ENCODE measurements at places on chromosomes 1 and 21.

DNA sequence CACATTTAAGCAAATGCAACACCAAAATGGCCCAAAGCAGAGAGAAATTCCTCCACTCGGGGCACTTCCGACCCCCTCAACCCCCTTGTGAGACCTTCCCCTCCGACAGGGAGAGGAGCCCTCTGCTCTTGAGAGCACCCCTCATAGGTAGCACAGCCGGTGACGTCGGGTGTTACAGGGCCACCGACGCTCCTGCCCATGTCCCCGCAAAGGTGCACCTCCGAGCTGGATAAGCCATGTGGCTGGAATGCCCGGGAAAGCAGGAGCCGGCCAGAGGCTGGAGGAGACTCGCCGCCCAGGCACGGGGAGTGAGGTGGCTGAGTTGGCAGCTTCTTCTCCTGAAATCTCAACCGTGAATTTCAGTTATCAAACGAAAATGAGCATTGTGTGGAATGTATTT lies 67.1 kb upstream of the ARHGEF16 start:
- no peak for DNase-seq

GRCh38 chr1:57431400-57431799 lies 7.5 kb upstream of the DAB1 start:
- no peak for DNase-seq

DNA sequence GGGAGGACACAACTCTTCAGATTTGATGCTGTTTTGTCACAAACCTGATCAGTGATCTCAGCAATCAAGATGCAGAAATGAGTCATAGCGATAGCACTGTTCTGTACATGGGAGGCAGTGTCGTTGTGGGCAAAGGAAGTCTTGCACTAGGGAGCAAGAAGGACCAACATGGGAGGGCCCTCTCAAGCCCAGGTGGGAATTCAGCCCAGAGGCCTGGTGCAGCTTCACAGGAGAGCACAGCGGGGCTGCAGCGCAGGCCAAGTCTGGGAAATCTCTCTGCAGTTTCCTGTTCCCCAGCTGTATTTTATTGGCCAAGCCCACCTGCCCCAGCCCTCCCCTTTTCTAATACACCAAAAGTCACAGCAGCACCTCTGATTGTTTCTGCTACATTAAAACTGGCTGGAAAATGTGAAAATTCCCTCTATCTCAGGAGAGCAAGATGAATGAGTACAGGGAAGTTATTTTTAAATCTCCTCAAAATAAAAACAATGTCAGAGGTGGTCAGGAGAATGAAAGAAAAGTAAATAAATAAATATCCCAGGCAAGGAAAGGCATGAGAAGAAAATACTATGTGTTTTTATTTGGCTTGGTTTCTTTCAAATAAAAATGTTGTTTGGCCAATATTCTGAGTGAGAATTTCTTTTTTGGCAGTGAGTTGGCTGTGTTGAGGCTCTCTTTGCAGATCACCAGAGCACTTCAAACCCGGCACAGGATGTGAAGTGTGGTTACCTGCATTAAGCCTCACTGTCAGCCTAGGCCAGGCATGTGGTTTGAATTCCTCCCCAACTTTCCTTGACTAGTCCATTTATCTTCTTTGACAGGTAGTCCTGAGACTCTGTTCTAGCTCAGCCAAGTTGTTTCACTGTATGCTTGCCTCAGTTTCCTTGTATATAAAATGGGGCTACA lies 422.1 kb downstream of the PLPP3 start:
- no peak for DNase-seq

DNA sequence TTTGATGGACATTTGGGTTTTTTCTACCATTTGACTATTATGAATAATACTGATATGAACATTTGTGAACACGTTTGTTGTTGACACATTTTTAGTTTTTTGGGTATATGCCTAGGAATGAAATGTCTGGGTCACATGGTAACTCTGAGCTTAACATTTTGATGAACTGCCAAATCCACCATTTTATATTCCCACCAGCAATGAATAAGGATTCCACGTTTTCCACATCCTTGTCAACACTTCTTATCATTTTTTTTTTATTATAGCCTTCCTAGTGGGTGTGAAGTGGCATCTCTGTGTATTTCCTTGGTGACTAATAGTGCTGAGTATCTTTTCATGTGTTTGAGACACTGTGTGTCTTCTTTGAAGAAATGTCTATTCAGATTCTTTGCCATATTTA lies 67.6 kb downstream of the RASAL2 start:
- no peak for DNase-seq

GRCh38 chr21:31397939-31398338 lies 53.9 kb upstream of the TIAM1 start:
- peak; percentile 26 for DNase-seq

- DNase-seq = no peak
These were observed 4.8 kb upstream of the SLC2A1 start for GRCh38 chr1:42963378-42964043.

- no peak for DNase-seq
These were observed 61.1 kb upstream of the PDE9A start for GRCh38 chr21:42592156-42592820.

- no peak for DNase-seq
These were observed 97.4 kb downstream of the MRPL39 start for GRCh38 chr21:25509862-25510261.

DNA sequence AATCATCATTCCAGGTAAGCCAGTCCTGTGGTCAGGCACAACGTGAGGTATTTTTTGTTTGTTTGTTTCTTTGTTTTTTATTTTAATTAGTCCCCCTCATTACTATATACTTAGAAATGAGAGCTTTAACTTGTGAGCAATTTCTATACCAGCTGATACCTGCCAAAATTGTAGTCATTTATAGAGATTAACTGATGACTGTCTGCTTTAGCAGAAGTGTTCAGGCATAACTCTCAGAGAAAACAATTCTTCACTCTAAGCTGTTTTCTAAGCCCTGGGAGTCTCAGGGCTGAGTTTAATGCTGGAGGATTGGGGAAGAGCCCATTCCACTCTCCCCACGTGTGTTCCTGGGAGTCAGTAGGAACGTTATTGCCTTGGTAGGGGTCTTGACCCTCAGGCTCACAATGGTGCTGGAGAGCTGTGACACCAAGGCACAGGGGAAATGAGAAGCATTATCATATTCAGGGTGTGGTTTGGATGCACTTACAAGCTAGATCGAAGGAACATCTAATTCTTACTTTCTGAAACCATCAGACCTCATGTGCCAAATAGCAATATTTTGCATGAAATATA lies 168.2 kb downstream of the CLIC6 start:
- no peak for DNase-seq

- no peak for DNase-seq
These were observed 1.7 kb downstream of the PKNOX1 start for GRCh38 chr21:42975886-42976608.

DNA sequence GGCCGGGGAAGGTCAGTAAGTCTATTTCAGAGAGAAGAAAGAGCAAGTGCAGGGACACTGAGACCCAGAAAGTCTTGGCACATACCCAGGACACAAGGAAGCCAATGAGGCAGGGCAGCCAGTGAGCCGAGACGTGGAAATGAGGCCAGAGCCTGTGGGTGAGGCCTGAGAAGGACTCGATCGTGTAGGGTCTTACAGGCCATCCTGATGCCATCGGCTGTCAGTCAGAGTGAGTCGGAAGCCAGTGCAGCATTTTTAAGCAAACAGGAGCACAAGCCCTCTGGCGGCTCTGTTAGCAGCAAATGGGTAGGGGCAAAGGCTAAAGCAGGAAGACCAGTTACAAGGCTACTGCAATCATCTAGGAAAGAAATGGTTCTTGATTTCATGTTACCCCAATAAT lies 6.1 kb upstream of the GJB3 start:
- DNase-seq = no peak

DNA sequence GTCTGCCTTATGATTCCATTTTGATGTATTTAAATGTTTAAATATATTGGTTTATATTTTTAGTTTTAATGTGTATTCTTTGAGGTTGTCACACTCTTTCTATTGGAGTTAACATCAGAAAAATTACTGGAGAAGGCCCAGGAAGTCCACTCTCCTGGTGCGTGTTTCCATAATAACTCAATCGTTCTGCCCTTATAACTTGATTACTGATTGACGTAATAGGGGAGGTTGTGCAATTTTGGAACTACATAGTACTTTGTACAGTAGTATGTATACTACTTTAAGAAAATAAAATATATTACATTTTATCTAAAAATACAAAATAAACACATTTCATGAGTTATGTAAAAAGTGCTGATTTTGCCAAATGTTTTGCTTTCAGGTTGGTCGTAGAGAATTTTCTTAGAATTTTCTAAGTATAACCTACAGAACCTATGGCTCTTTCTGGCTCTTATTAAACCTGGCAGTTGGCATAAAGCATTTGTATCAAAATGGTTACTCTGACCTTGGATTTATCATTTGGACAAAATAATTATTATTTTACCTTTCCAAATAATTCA lies 5.7 kb downstream of the PLA2G4A start:
- no peak for DNase-seq

GRCh38 chr1:71193153-71193552 lies 112.3 kb upstream of the ZRANB2 start:
- peak; percentile 67 for DNase-seq

DNA sequence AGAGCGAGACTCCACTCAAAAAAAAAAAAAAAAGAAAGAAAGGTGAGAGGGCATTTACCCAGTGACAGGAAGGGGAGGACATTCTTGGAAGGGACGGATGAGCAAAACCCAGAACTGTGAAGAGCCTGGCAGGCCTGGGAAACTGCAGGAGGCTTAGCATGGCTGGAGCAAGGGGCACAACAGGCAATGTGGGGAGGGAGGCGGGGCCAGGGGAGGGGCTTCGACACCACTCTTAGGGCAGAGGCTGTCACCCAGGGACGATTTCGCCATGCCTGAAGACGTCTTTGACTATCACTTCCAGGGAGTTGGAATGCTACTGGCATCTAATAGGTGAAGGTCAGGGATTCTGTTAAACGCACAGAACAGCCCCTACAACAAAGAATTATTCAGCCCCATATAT lies 184.0 kb downstream of the HUNK start:
- no peak for DNase-seq

GRCh38 chr1:174407665-174408064 lies 40.1 kb upstream of the GPR52 start:
- no peak for DNase-seq

- DNase-seq = no peak
These were observed 7.6 kb upstream of the DDI2 start for GRCh38 chr1:15609631-15610030.

- DNase-seq = no peak
These were observed 51.4 kb upstream of the LRIG2 start for GRCh38 chr1:113021430-113022085.

- no peak for DNase-seq
These were observed 5.5 kb upstream of the ZRANB2 start for GRCh38 chr1:71086331-71086730.

GRCh38 chr1:115668579-115668978 lies 26.8 kb downstream of the VANGL1 start:
- DNase-seq = no peak

DNA sequence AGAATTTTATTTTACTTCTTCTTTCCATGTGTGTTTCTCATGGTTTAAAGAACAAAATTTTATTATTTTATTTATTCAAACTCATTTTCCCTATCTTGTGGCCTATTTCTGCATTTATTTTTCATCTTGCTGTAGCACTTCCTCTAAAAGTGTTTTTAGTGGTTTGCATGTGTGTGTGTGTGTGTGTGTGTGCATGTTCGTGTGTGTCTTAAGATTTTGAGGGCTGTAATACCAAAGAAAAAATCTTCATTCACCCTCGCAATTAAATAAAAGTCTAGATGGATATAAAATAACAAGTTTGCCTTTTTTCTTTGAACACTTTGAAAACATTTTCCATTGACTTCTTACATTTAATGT lies 24.6 kb upstream of the FCRL3 start:
- no peak for DNase-seq

DNA sequence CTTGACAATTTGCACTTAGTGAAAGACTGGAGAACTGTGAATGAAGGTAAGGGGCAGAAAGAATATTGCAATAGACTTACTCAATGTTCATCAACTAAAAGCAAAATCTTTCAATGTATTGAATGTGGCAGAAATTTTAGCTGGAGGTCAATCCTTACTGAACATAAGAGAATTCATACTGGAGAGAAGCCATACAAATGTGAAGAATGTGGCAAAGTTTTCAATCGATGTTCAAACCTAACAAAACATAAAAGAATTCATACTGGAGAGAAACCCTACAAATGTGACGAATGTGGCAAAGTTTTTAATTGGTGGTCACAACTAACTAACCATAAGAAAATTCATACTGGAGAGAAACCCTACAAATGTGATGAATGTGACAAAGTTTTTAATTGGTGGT lies 80.7 kb downstream of the JMJD4 start:
- no peak for DNase-seq

GRCh38 chr1:156524481-156524869 lies 23.9 kb upstream of the MEF2D start:
- no peak for DNase-seq

GRCh38 chr1:33168556-33169289 lies 13.1 kb downstream of the TRIM62 start:
- peak; percentile 18 for DNase-seq

GRCh38 chr1:108107658-108108057 lies 92.5 kb downstream of the SLC25A24 start:
- DNase-seq = no peak

- DNase-seq = no peak
These were observed 28.7 kb downstream of the RCSD1 start for GRCh38 chr1:167658574-167659328.

- DNase-seq = no peak
These were observed 282.8 kb downstream of the ZNF648 start for GRCh38 chr1:181778640-181779260.

DNA sequence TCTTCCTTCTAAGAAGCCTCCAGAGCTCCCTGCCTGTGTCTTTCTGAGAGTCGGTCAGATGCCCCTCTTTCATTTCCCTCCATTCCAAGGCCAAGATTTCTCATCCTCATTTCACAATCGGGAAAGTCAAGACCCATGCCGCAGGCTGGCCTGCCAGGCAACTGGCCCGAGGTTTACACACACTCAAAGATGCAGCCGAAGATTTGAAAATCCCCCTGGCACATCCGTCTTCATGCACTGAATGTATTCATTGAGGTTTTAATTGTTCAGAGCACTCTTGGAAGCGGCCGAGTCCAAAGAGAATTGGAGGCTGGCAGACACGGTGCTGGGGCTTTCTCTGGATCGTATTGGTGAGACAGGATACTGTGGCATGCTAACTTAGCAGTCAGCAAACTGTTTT lies 29.1 kb upstream of the SRP9 start:
- DNase-seq = no peak

GRCh38 chr21:14600569-14601297 lies 54.6 kb upstream of the SAMSN1 start:
- DNase-seq = no peak

GRCh38 chr1:203031467-203031866 lies 5.2 kb downstream of the PPFIA4 start:
- no peak for DNase-seq

GRCh38 chr1:203666609-203667008 lies 40.0 kb downstream of the ATP2B4 start:
- DNase-seq = no peak

Measured in NCI-H524 (cell line).